ENCODE measurements at places on chromosomes 4 and X.

GRCh38 chr4:175560604-175561003 lies 251.5 kb downstream of the GPM6A start:
- peak; percentile 55 for DNase-seq

- no peak for DNase-seq
Measured at GRCh38 chr4:55159851-55160250, 34.5 kb upstream of the KDR start.

- peak; percentile 69 for DNase-seq
Measured at GRCh38 chrX:23742697-23743622, at the start of gene ACOT9. Gene ACOT9, minus strand, starts transcription at chrX:23743276. Its CDS starts 132 bp downstream, at chrX:23743144.

GRCh38 chrX:132184871-132185270 lies 34.4 kb downstream of the RAP2C start:
- no peak for DNase-seq

DNA sequence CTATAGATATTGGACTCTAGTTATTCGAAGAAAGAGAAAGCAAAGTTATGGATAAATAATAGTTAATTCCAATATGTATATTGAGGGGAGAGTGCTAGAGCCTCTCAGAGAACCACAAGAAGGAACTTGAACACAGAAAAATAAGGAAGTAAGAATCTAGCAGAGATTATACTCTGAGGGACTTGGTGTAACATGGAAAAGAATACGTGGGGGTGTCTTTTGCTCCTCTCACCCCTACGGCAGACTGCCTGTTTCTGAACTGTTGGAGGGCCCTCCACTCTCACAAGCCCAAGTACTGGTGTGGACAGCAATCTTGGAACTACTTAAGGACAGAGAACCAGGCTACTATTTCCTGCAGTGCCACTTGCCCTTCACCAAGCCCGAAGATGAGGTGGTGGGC lies 1174.4 kb upstream of the PCDH10 start:
- no peak for DNase-seq

GRCh38 chr4:118173956-118174725 lies 139.9 kb downstream of the NDST3 start:
- DNase-seq = peak; percentile 14

GRCh38 chr4:33334416-33334815 lies 2614.2 kb downstream of the PCDH7 start:
- no peak for DNase-seq

DNA sequence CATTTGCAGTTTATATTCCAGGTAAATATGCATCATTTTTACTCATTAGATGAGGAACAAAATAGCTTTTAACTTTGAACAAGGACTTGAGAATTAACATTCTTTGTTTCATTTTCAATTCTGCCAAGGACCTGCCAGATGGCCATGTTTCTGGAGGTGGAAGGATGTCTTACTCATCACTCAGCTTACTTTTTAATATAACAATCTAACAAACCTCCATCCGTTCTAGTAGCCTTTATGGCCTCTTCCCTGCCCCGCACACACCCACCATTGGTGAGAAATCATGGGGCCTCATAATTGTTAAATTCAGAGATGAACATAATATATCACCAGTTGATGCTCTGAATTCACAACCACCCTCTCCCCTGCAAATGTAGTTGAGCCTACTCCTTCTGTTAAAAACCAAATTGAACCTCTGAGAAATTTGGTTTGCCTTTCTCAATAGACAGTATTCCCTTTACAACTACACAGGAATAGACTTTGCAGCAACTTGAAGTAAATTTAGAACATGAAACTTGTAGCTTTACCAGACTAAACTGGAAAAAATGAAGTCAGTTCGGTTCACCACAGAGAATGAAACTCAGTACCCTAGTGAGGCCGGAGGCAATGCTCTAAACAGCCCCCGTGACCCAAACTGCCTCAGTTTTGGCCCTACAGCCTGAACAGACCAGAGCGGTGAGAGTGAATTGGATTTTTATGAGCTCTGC lies 50.1 kb upstream of the ACSL4 start:
- DNase-seq = no peak

DNA sequence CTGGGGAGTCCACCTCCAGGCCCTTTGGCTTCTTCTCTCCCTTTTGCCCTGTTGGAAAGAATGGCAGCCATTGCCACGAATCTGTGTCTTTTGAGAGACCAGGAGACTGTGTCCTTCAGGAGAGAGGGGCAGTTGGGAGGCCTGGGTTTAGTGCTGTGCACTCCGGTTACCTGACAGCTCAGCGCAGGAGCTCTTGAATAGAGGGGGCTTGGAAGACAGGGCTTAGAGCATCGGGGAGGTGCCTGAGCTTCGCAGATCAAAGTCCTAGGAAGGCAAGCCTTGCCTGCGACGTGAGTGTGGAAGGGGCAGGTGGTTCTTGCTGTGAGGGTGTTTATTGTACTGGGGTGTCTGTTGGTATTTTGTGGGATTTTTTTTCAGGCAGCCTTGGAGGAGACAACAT lies 41.9 kb upstream of the TADA2B start:
- no peak for DNase-seq

- DNase-seq = no peak
Measured at GRCh38 chr4:107804956-107805355, 19.8 kb upstream of the SGMS2 start.

GRCh38 chr4:5890063-5890727 lies 2.7 kb downstream of the CRMP1 start:
- peak; percentile 74 for DNase-seq

GRCh38 chr4:164648849-164649212 lies 105.1 kb upstream of the SMIM31 start:
- no peak for DNase-seq
